ENCODE measurements at places on chromosomes 5 and 9. TPM values are rescaled to one million over a fixed set of nuclear protein-coding genes. Genes with fewer than 3 reads are reported as not detected.

Gene PCDHGA3
- not detected for total RNA-seq

Gene SH2D3C
- 0.15 TPM for total RNA-seq

Gene AQP7
- 0.27 TPM for total RNA-seq

Gene SCGB3A2
- total RNA-seq, result not detected

Gene THOC3
- 55.6 TPM for total RNA-seq

Gene CDH9
- total RNA-seq, result not detected

Gene LRRC70
- total RNA-seq, result 0.12 TPM

Gene MELK
- 66.3 TPM for total RNA-seq

Gene FAM221B
- not detected for total RNA-seq

Gene DIPK1B
- total RNA-seq, result 8.7 TPM

Data from A549 treated with Mapracorat at 1 μM for 4 hours (cell line).